Testis (tissue), 5 donors: ENCODE measurements at places on chromosomes 2 and 18. TPM values are rescaled to one million over a fixed set of nuclear protein-coding genes. Genes with fewer than 3 reads are reported as not detected.
A peak's percentile ranks its signal among the peaks of the same experiment; 100 is the strongest.

DNA sequence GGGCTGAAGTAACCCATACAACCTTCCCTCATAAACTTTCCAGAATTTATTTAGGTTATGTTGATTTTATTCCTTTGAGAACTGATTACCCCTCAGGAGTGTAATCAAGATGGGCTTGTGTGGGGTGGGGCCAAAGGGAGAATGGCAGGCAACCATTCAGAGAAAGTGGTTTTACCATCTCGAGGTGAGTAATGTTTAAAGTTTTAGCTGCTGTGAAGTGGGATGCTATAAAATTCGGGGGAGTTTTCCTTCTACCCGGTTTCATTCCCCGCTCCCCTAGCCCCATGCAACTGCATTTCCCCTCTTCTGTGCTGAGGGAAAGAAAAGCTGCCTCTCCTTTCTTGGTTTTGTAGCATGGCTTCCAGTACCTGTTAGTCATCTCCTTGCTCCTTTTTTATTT lies 34.7 kb downstream of the MAP4K4 start:
- DNase-seq, result no peak
- H3K4me3 ChIP-seq, result no peak overlapping the region
- no peaks in the 10 kb centered on the region for H3K27me3 ChIP-seq
- H3K4me1 ChIP-seq, result peaks cover 26% of the 10 kb centered on the region

MTHFD2 gene
- 19.0 TPM for total RNA-seq

DNA sequence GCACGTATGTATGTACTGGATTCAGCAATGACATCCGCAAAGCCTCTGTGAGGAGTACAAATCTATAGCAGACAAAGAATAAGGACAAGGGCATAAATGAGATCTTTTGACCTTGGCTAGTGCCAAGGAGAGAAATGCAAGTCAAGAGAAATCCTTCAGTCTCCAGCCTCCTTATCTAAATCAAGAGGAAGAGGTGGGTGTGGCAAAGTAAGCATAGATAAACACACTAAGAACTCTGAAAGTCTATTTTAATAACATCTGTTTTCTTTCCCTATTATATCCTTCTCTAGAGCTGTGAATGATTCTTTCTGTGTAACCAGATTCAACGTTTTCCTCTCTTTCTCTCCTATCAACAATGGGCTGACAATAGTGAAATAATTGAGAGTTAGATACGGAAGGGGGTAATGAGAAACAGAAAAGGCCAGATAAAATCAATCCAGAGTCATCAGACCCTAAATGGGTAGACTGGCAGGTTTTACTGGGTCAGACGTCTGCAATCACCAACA lies 118.5 kb upstream of the ZFP36L2 start:
- H3K36me3 ChIP-seq, result no peaks in the 10 kb centered on the region
- H3K4me3 ChIP-seq, result no peak overlapping the region
- H3K4me1 ChIP-seq, result peaks cover 58% of the 10 kb centered on the region
- peak overlapping the region; percentile 86 for H3K27ac ChIP-seq
- H3K27me3 ChIP-seq, result no peaks in the 10 kb centered on the region

SLC9A4 gene
- total RNA-seq, result 0.81 TPM

- DNase-seq, result no peak
- H3K4me1 ChIP-seq, result no peaks in the 10 kb centered on the region
Measured at GRCh38 chr2:191217580-191217979, 27.6 kb upstream of the MYO1B start.

- no peak overlapping the region for H3K4me3 ChIP-seq
- no peak for DNase-seq
- H3K36me3 ChIP-seq, result no peaks in the 10 kb centered on the region
- no peak overlapping the region for H3K27ac ChIP-seq
Measured at GRCh38 chr2:28366496-28367282, 26.0 kb upstream of the FOSL2 start.

CWC22 gene
- 21.6 TPM for total RNA-seq

DNA sequence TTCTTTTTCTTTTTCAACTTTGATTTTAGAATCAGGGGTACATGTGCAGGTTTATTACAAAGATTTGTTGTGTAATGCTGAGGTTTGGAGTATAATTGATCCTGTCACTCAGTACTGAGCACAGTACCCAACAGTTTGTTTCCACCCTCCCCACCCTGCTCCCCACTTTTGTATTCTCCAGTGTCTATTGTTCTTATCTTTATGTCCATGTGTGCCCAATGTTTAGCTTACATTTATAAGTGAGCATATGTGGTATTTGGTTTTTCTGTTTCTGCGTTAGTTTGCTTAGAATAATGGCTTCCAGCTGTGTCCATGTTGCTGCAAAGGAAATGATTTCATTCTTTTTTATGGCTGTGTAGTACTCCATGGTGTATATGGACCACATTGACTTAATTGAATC lies 43.1 kb downstream of the RDH14 start:
- H3K27me3 ChIP-seq, result no peaks in the 10 kb centered on the region
- peaks cover 8% of the 10 kb centered on the region for H3K4me1 ChIP-seq
- no peak overlapping the region for H3K4me3 ChIP-seq

SERPINB10 gene
- total RNA-seq, result not detected

DNA sequence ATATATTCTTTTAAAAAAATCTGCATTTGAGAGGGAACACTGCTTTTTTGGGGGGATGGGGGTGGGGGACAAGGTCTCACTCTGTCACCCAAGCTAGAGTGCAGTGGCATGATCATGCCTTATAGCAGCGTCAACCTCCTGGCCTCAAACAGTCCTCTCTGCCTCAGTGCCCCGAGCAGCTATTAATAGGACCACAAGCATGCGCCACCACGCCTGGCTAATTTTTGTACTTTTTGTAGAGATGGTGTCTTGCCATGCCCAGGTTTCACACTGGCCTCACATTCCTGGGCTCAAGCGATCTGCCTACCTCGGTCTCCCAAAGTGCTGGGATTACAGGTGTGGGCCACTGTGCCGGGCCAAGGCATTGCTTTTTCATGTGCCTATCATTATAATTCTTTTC lies 154.2 kb downstream of the ATAD2B start:
- H3K36me3 ChIP-seq, result no peaks in the 10 kb centered on the region
- H3K4me1 ChIP-seq, result no peaks in the 10 kb centered on the region
- no peak overlapping the region for H3K4me3 ChIP-seq
- no peak overlapping the region for H3K27ac ChIP-seq
- no peaks in the 10 kb centered on the region for H3K27me3 ChIP-seq

- no peaks in the 10 kb centered on the region for H3K4me1 ChIP-seq
- H3K27ac ChIP-seq, result no peak overlapping the region
- no peaks in the 10 kb centered on the region for H3K27me3 ChIP-seq
- no peaks in the 10 kb centered on the region for H3K36me3 ChIP-seq
- DNase-seq, result peak; percentile 71
- H3K4me3 ChIP-seq, result peak overlapping the region; percentile 50
Measured at GRCh38 chr18:57353940-57354461, 1.6 kb downstream of the ST8SIA3 start.

SLC19A3 gene
- 0.71 TPM for total RNA-seq

STPG4 gene
- total RNA-seq, result 3.0 TPM

GRCh38 chr2:88167740-88168139 lies 2.4 kb upstream of the THNSL2 start:
- H3K27ac ChIP-seq, result no peak overlapping the region
- H3K27me3 ChIP-seq, result no peaks in the 10 kb centered on the region
- H3K4me3 ChIP-seq, result no peak overlapping the region
- peaks cover 7% of the 10 kb centered on the region for H3K4me1 ChIP-seq
- DNase-seq, result no peak

DNAJB2 gene
- 149 TPM for total RNA-seq

DAPL1 gene
- total RNA-seq, result not detected

DNA sequence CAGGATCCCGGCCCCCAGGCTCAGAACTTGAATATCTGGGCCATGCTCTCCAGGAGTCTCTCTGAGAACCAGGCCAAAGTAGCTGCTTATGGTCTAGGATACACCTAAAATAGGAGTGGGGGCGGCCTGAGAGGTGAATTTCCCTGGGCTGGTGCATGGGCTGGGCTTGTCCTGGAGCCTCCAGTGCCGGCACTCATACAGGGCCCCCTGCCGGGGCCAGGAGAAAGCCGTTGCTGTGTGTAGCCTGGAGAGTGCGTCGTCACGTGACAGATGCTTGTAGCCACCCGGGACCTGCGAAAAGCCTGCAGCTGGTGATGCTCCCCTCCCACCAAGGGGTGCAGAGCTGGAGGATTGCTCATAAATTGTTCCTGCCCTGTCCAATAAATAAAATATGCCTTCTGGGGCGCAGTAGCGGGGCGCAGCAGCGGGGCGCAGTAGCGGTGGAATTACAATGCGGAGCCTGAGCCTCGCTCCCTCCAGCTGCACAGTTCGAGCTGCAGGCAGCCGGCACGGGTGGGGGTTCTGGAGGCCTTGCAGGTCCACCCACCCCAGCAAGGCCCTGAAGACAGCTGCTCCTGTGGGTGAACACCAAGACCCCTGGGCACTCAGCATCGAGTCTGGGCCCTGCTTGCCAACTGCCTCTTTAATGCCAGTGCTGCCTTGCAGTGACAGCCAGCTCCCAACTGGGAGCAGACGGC lies 289.9 kb downstream of the NDUFA10 start:
- H3K27ac ChIP-seq, result no peak overlapping the region
- no peaks in the 10 kb centered on the region for H3K36me3 ChIP-seq
- no peaks in the 10 kb centered on the region for H3K27me3 ChIP-seq
- DNase-seq, result no peak
- H3K4me1 ChIP-seq, result no peaks in the 10 kb centered on the region
- no peak overlapping the region for H3K4me3 ChIP-seq
